ENCODE measurements at places on chromosomes 6 and 20. TPM values are rescaled to one million over a fixed set of nuclear protein-coding genes. Genes with fewer than 3 reads are reported as not detected.

DNA sequence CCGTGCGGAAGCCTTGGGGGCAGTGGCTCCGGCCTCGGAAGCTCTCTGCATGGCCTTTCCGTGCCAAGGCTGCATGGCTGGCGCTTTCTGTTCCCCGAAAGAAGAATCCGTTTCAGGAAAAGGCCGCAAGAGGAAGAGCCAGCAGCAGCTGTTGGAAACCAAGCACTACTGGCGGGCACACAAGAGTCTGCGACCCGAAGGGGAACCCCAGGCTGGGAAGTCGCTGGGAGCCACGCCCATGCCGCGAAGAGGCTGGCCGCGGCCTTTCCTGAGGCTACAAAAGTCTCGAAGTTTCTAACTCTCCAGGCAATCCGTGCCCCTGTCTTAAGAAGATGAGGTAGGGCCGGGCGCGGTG is at the start of gene CGAS:
Gene CGAS, minus strand, starts transcription at position 191 of the 355 bp plus-strand sequence. Its CDS starts 116 bp downstream, at position 75.
- DNase-seq = peak; percentile 2

- DNase-seq = peak; percentile 68
Measured at GRCh38 chr20:31967830-31968249, at the start of gene XKR7. XKR7 (plus strand) TSS chr20:31968151; CDS start chr20:31968176, 25 bp downstream.

DNA sequence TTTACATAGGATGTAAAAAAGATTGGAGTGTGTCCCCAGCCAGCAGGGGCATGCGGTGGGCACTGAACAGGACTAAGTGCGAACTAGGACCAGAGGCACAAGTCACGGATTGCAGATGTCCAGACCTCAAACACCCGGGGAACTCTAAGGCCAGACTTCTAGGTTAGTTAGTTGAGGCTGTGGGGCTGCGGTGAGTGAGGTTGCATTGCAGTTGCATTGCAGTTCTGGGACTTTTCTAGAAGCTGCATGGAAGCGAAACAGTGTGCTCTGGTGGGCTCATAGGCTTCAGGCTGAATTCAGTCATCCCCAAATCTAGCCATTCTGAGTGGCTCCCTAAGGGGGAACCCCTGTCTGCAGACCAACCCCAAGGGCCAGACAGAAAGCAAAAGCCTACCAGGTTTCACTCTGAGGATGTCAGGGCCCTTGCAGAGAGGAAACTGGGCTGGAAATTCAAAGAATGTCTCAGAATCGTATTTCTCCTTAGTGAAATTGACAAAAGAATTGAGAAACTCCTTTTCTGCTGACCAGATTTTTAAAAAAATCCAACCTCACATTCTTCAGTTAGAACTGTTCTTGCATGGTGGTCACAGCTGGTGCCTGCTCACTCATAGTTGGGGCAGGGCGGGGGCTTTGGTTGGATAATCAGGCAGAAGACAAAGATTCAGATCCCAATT is 182.8 kb downstream of the ZDHHC14 start:
- no peak for DNase-seq

DNA sequence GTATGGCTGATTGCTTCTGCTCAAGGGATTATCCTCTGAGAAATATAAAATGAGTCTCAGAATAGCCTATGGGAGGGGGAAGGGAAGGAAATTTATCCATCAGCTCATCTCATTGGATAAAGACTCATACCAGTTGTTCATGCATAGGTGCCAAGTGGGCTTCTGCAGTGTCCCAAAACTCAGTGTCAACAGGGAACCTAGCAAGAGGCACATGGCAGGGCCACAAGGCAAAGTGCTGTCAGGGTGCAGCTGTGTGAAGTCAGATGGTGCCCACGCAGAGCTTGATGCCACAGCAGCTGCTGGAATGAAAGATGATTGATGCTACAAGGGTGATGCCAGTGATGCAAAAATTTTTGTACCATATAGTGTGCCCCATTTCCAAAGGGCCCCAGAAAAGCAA is 3.2 kb upstream of the CHD6 start:
- no peak for DNase-seq

GRCh38 chr6:41586252-41587007 is 40.2 kb downstream of the FOXP4 start:
- DNase-seq = no peak

GRCh38 chr6:143014764-143015163 is 45.9 kb upstream of the AIG1 start:
- no peak for DNase-seq

GRCh38 chr6:41644297-41644879 is 6.1 kb downstream of the MDFI start:
- DNase-seq = no peak

DNA sequence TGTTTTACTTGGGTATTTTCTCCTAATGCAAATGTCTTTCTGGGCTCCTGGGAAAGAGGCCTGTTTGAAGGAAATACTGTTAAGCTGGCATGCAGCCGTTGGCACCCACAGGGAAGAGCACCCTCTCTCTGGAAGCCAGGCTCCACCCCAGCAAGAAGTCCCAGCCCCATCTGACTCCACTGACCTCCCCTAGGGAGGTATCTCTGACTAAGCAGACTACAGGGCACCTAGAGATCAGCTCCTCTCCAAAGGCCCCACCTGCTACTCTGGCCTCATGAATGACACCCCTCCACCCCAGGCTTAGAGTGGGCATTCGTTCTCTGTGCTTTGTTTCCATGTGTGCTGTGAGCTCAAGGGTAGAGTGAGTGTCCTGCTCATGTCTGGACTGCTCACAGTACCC is 6.4 kb upstream of the MDGA1 start:
- DNase-seq = no peak

GRCh38 chr6:152259234-152259633 is 377.9 kb downstream of the SYNE1 start:
- DNase-seq = no peak

- no peak for DNase-seq
Measured at GRCh38 chr6:122401104-122401503, 1.7 kb downstream of the HSF2 start.

- peak; percentile 93 for DNase-seq
Measured at GRCh38 chr6:109705258-109705657, 14.2 kb downstream of the FIG4 start.

DNA sequence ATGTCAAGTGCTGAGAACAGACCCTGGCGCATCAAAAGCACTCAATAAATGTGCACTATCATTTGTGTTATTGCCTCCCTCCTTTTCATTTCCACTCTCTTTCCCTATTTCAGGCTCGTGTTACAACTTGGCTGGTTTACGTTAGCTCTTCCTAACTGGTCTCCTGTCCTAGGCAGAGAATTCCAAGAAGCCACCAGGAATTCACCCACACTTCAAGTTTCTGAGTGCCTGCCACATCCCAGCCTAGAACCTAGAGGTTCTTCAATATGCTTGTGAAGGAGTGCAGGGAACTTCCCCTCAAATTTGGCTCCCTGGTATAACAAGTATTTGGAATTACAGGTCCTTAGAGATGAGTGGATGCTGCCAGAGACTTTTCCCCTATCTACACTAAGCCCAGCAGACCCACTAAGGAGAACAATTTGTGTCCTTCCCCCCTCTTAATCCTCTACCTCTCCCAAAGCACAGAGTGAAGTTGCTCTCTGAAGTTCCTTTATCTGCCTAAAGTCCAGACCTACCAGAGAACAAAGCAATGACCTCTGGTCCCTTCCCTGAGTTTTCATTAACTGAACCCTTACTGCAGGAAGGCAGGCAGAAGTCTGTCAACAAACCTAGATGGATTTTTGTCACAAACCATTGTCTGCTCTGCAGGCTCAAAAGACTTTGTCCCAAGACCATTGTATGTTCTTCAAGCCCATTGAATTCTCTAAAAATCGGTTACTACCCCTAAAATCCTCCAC is 201.6 kb upstream of the JARID2 start:
- no peak for DNase-seq

DNA sequence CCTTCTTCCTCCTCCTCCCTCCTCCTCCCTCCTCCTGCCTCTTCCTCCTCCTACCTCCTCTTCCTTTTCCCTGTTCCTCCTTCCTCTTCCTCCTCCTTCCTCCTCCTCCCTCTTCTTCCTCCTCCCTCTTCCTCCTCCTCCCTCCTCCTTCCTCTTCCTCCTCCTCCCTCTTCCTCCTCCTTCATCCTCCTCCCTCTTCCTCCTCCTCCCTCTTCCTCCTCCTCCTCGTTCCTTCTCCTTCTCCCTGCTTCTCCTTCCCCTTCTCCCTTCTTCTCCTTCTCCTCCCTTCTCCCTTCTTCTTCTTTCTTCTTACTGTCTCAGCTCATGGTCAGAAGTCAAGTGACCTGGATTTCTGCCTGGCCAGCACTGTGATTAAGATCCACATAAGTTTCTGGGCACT is 7.7 kb downstream of the MAS1 start:
- no peak for DNase-seq

GRCh38 chr20:63651942-63652191 is 1.4 kb downstream of the STMN3 start:
- DNase-seq = peak; percentile 39

GRCh38 chr20:5714261-5715041 is 35.8 kb upstream of the SHLD1 start:
- DNase-seq = no peak

DNA sequence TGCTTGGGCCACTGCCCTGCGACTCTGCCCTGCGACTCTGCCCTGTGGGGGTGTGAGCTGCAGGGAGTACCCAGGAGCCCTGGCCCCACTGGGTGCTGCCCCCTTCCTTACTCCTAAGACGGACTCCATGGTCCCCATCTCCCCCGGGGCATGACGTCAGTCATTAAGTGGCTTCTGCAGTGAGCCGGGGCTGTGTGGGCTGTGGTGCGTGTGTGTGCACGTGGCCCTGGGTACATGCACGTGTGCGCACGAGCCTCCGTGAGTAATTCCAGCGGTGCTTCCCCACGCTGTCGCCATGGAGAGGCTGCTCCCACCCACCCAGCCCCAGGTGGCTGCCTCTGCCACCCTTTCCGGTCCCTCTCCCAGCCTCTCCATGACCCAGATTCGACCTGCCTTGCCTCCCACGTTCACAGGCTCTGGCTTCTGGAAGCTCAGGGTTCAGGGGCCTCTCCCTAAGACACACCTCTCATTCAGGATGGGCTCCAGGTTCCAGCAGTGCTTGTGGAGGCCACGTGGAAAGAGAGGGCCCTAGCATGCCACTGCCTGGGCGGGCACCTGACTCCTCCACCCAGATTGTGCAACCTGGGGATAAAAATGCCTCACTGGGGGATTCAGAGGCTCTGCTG is 88.3 kb downstream of the DLGAP4 start:
- no peak for DNase-seq

DNA sequence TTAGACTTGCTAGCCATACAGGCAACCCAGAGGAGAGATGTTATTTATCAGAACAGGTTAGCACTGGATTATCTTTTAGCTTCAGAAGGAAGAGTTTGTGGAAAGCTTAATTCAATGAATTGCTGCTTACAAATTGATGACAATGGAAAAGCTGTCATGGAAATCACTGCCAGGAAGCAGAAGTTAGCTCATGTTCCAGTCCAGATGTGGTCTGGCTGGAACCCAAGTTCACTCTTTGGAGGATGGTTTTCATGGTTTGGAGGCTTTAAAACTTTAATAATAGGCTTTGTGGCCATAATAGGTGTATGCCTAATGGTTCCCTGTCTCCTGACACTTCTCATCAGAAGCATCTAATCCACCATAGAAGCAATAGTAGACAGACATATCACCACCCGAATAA is 699.0 kb downstream of the PHF3 start:
- DNase-seq = no peak

GRCh38 chr6:34108176-34108575 is 37.7 kb downstream of the GRM4 start:
- DNase-seq = no peak

GRCh38 chr6:35049156-35049735 is 91.9 kb downstream of the TCP11 start:
- peak; percentile 17 for DNase-seq

The IMPG1 gene
- not detected for total RNA-seq

The NKX2-4 gene
- not detected for total RNA-seq

The NOTCH4 gene
- 0.27 TPM for total RNA-seq

The BPIFB4 gene
- total RNA-seq = not detected

The OR2J2 gene
- not detected for total RNA-seq

The HNF4A gene
- 0.17 TPM for total RNA-seq

The RAMACL gene
- total RNA-seq = 8.0 TPM

Measured in G401 (cell line).